Tibial artery (tissue), 4 donors: ENCODE measurements at places on chromosomes 6 and 20.

DNA sequence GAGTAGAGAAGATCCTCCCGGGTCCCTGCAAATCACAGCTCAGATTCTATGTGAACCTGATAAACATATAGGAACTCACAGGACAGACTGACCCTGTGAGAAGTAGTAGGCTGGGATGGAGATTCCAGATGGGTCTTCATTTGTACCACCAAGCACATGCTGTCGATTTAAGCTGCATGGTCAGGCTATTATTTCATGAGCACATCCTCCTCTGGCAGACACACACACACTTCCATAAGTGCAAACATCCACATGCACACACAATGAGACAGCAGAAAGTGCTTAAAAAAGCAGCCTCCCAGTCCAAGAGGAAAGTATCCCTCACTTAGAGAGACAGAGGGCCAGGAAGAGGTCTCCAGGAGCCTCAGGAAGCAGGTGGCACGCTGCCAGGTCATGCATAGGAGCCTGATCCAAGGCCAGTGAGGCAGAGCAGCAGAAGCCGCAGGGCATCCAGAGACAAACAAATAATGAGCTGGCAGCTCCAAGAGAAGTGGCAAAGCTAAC is 131.8 kb downstream of the UNC5CL start:
- DNase-seq: no peak

DNA sequence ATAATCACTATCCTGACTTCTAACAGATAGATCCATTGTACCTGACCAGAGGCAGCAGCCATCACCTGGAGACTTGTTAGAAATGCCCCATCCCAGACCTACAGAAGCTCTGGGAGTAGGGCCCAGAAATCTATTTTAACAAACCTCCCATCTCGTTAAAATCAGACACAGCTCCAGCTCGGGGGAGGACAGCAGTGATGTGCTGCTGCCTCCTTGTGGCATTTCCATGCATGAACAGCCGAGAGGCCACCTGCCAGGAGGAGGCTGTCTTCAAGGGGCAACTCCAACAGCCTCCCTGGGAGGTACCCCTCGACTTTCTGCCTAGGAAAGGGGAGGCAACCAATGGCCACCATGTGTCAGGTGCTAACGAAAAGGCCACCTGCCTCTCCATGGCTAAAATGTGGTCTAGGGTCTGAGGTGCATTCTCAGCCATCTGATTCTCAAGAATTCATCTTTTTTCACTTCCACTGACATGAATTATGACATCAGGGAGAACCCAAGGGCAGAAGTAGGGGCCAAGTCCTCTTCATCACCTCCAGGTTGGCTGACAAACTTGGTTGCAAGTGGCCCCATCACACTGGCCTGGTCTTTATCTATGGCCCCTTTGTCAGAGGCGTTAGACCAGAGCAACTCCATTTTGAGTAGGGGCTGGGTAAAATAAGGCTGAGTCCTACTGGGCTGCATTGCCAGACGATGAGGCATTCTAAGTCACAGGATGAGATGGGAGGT is 12.2 kb upstream of the KCNK15 start:
- peak; percentile 90 for DNase-seq

DNA sequence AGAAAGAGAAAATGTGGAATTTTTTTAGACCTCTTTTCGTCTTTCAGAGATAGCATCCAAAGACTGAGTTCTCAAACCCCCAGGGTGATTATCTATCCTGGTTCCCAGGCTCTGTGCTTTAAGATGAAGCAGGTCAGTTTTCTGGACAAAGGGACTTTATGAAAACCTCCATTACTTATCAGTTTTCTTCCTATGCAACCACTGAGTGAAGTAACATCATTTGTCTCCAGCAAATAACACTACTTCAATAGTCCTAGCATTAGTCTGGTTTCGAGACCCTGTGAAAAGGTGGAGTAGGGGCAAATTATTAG is 18.3 kb upstream of the HLA-DRB1 start:
- no peak for DNase-seq

DNA sequence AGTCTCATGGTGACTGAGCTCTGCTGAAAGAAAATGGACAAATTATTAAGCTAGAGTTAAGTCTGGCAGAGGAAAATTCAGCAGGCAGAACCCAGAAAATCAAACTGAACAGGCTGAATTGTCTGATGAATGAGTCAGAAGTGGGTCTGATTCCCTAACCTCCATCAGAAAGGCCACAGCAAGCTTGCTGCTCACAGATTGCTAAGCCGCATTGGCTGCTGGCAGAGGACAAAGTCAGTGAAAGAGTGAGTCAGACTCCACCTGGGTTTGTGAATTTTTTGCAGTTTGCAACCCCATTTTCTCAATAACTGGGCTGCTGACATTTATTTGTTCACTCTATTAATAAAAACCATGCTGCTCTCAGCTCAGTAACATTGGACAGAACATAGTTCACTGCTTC is 191.3 kb downstream of the EPM2A start:
- no peak for DNase-seq

DNA sequence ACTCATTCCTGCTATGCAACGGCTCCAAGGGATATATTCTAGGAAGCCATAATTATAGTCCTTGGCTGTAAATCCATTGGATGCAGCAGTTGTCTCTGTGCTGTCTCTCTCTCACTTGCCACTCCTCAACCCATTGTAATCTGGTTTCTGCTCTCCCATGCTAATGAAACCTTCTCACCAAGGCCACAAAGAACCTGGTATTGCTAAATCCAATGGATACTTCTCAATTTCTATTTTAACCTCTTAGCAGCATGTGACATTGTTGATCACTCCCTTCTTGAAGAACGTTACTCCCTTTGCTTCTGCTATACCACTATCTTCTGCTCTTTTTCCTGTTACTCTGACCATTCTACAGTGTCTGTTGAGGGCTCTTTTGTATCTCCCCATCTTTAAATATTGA is 39.8 kb upstream of the GCLC start:
- DNase-seq: no peak

- peak; percentile 56 for DNase-seq
Observed at GRCh38 chr6:167996424-167997199, 859 bp upstream of the KIF25 start.

DNA sequence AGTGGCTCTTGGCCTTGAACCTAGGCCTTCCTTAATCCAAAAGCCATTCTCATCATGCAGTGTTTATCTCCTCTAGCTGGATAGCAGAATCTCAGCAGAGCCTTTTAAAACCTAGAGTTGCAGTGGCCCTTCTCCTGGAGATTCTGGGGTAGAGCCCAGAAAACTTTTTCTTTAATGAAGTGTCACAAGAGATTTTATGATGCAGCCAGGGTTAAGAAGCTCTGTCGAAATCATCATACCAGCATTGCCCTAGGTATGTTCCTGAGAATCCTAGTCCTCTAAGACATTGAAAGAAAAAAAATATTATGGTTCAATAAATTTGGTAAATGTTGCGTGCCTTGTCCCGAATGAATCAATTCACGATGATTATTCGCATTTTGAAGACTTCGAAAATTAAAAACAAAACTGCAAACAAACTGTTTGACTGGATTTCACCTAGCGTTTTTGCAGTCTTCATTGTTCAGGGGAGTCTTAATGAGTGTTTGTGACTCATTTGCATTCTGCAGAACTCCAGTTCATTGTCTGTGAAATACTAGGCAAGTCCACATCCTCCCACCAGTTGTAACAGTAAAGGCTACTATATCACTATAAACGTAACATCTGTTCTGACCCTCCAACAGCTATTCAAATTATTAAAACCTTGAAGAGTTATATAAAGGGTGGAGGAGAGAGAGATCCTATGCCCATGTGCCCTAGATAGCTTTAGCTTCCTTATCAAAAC is 198.6 kb downstream of the UST start:
- DNase-seq: no peak

DNA sequence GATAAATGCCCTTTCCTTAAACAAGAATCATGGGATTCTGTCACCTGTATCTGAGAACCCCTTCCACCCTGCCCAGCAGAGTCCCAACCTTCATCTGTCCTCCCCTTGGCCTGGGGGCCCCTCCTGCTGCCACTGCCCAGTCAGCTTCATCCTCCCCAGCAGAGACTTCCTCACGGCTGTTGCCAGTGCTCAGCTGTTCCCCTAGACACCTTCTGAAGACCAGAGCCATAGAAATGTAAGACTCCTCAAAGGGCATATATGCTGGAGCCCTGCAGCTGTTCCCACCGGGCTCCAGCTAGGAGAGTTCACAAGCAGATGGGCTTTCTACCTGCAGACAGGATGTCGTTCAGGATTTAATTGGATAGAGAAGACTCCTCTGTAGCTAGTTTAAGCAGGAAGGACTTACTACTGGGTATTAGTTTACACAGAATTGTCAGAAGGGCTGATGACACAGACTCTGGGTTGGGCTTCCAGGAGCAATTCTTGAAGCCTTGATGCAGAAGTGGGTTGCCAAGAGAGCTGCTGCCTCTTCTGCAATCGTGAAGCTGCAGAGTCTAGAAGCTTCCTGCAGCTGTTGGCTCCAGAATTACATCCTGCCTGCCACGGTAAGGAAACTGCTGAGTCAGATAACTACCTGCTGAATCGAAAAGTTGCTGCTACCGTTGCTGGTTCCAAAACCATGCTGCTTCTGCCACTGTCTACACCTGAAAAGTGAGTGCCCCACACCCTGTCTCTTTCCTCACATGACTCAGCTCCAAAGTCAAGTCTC is 57.1 kb upstream of the MLN start:
- no peak for DNase-seq

GRCh38 chr20:6663104-6663503 is 104.4 kb upstream of the BMP2 start:
- DNase-seq: no peak

GRCh38 chr20:14207591-14207990 is 129.8 kb downstream of the FLRT3 start:
- no peak for DNase-seq

DNA sequence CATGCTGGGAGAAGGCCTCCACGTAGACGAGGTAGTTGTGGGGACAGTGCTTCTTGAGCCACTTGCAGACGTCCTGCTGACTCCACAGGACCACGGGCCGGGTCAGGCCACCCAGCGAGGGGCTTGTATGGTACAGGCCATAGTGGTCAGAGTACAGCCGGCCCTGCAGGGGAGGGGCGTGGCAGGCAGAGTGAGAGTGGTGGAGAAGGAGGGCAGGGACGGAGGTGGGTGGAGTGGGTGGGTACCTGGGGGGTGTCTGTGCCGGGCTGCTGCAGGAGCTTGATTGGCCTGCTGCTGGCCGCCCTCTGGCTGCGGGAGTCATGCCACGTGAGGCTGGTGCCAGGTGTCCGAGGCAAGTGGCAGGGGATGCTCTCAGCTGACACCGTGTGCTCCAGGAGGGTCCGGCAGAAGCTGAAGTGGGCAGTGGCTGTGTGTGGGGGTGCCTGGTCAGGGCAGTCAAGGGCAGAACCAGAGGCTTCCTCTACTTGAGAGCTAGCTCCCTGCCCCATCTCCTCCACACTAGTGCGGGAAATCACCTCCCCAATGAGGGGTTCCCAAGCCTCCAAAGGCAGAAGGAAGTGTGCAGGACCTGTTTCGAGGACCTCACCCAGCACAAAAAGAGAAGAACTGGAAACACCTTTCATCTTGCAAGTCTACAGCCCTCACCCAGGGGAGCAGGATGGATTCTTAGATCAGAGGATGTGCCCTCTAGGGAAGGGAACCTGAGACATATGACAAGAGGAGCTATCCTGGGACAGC is 2.3 kb downstream of the SAMD10 start:
- DNase-seq: no peak
